Activated CD8-positive, alpha-beta memory T cell treated with anti-CD3 and anti-CD28 coated beads, Interleukin-2, amount 50 U/mL, for 4 hours (primary cell): ENCODE measurements at places on chromosomes 4 and X.

GRCh38 chr4:16262188-16262587, 35.9 kb upstream of the TAPT1 start:
- no peak for DNase-seq

GRCh38 chrX:124925681-124926080, 394.0 kb upstream of the TEX13C start:
- DNase-seq: no peak

DNA sequence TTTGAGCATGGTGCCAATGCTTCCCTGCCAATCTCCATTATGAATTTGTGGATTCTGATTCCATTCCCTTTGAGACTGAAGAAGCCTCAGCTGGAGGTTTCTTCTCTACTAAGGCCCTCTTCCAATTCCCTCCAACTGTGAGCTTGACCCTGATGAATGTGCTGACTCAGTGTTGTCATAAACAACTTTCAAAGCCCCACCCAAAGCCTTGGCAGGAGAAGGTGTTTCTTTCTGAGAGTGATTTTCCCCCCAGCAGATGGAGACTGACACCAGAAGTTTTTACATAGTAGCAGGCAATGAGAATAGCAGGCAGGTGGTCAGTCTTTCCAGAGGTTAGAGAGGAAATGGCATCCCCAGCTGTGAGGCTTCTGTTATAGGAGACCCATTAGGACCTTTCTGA, 53.1 kb downstream of the OCRL start:
- DNase-seq: no peak

- DNase-seq: no peak
Observed at GRCh38 chrX:17839269-17839668, 21.8 kb downstream of the RAI2 start.

- no peak for DNase-seq
Observed at GRCh38 chrX:66221856-66222255, 57.8 kb downstream of the HEPH start.

DNA sequence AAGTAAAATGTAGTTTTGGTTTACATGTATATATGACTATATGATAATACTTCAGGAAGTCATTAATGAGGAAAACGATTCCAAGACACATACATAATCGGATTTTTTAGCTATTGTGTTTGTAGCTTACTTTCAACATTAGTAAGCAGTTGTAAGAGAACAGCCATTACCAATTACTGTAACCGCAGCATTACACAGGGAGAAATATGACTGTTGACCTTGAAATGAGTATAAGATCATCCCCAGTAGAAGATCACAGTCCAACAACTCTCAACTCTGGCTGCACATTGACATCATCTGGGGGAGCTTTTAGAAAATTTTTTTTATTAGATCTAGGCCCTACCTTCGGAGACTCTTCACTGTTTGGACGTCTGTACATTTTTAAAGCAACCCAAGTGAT, 762.0 kb upstream of the MAGEB2 start:
- no peak for DNase-seq

DNA sequence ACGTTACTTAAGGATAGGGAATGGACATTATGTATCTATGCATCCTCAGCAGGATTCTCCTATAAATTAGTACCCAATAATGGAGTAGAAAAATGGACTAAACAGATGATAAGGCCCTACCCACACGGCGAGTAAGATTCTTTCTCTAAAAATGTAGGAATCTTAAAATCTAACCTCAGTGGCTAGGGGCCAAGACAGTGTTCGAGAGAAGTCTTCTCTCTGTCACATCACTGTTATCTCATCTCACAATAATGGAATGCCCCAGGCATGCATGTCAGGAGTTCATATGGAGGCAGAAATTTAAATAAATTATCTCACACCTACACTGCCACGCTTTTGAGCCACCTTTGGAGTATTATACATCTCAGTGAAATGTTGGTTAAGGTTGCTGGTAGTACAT, 132.9 kb downstream of the LDB2 start:
- no peak for DNase-seq

GRCh38 chr4:71210823-71211222, 128.0 kb upstream of the SLC4A4 start:
- no peak for DNase-seq

GRCh38 chr4:185712350-185713024, 99.5 kb downstream of the SORBS2 start:
- DNase-seq: no peak

- DNase-seq: no peak
Observed at GRCh38 chr4:174207367-174207766, 76.1 kb downstream of the FBXO8 start.

- no peak for DNase-seq
Observed at GRCh38 chr4:130359542-130359941, 1263.6 kb downstream of the C4orf33 start.

DNA sequence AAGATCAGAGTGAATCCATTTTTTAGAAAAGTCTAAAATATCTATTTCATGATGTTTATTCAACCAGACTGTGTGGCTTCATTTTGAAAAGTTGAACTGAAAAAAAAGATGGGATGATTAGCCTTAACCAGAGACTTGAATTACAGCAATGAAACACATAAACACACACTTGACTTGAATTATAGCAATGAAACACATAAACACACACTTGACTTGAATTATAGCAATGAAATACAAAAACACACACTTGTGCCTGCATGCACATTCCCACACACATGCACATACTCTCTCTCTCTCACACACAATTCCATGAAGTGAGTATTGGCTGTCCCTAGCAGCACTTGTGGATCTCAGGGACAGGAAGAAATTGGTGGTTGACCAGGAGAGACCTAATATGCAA, 286.8 kb downstream of the USP46 start:
- no peak for DNase-seq

- DNase-seq: no peak
Observed at GRCh38 chr4:87624698-87625097, 16.4 kb downstream of the DSPP start.

DNA sequence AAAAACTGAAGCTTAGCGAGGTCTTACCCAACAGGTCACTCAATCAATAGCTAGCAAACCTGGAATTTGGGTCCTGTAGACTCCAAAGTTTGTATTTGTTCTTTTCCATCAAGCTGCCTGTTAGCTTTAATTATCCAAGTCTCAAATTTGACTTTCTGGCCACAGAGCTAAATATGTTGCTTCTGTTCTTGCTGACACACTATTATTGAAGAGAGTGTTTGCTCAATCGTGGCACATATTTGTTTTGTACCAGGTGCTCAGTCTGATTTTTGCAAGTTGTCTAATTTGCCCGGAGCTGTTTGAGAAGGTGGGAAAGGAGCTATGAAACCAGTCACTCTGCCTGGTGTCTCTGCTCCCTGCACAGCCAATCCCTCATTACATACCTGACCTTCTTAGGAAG, 41.7 kb upstream of the FRMD7 start:
- no peak for DNase-seq

DNA sequence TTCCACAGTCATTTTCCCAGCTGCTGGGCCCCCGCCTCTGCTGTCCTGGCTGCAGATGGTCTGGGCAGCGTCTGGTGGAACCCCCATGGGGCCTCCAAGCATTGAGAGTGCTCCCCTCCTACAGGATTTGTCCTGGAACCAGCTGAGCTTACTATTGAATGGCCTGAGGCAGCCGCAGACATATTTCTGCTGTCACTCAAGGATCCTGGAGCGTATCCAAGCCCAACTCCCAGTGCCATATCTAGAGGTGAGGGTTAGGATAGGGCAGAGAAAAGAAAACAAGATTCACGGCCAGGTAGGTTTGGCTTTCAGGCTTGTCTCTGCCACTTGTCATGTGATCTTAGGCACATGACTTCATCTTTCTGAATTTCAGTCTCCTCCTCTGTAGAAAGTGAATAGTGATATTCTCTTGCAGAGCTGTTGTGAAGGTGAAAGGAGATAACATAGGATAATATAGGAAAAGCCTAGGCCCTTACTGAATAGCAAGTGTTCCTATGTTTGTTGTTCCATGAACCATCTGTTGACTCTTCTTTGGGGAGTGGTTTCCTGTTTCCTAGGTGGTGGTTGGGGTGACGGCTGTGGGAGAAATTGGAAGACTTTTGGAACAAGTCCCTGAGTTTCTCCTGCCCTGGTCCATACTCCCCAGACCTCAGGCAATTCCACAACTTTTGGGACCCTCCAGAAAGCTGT, 52.3 kb downstream of the SEPSECS start:
- DNase-seq: no peak

DNA sequence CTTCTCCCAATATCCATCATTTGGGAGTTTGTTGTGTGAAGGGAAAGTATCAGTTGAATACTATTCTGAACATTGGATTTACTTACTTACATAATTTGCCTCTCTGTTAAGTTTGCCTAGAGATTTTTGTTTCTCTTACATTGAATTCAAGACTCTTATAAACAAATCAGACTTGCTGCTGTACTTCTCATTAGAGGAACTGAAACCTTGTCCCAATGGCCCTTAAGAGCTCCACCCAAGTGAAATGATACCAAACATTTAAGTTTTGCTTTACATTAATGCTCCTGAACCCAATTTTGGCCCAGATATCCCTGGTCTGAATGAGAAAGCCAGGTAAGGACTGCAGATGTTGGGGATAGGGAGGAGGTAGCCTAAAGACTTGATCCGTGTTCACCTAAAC, 32.0 kb downstream of the HAND2 start:
- no peak for DNase-seq

DNA sequence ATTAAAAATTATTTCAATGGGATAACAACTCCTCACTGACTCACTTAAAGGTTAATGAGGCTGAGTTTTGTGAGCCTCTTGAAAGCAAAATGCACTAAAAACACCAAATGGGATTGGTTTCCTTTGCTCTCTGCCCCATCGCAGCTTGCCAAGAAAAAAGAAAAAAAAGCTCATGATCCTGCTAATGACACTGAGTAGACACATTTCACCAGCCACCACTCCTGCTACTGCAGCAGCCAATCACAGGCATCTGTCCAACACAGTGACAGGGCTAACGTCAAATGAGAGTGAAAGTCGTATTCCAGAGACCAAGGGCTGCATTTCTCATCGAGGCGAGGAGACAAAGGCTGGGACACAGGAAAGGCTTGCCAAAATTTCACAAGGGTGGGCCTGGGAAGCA, 5.2 kb downstream of the APBB2 start:
- DNase-seq: no peak

- peak; percentile 51 for DNase-seq
Observed at GRCh38 chr4:2817701-2818350, 24.9 kb downstream of the SH3BP2 start.

GRCh38 chr4:1035510-1035909, 24.1 kb downstream of the FGFRL1 start:
- no peak for DNase-seq

DNA sequence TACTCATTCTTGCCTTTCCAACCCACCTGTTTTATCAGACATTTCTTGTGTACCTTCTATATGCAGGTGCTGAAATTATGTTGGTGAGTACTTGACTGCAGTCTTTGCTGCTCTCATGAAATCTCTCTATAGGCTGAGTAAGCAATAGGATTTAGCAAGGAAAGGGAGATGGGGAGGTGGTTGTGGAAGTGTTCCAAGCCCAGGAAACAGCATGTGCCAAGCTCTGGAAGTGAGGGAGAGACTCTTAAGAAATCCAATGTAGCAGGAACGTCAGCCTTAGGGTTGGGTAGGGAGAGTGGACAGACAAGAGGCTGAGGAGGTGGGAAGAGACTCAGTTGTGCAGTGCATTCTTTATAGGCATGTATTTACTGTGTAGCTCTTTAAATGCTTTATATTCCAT, 5.6 kb downstream of the SEPTIN11 start:
- DNase-seq: no peak

DNA sequence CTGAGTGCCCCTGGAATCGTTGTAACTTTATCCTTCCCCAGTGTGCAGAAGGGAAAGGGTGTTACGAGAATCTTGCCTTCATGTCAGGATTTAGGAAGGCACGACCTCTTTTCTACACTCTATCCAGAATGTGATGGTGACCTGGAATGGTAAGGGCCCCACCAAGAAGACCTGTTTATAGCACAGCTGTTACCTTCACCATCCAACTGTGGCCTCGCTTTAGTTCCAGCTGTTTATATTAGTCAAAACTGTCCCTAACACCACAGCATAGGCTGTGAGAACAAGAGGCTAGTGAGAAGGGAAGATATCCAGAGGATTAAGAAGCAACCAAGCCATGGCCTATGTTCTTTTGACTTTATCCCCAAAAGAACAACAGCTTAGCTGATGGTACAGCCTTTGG, 28.0 kb downstream of the ARX start:
- DNase-seq: no peak

DNA sequence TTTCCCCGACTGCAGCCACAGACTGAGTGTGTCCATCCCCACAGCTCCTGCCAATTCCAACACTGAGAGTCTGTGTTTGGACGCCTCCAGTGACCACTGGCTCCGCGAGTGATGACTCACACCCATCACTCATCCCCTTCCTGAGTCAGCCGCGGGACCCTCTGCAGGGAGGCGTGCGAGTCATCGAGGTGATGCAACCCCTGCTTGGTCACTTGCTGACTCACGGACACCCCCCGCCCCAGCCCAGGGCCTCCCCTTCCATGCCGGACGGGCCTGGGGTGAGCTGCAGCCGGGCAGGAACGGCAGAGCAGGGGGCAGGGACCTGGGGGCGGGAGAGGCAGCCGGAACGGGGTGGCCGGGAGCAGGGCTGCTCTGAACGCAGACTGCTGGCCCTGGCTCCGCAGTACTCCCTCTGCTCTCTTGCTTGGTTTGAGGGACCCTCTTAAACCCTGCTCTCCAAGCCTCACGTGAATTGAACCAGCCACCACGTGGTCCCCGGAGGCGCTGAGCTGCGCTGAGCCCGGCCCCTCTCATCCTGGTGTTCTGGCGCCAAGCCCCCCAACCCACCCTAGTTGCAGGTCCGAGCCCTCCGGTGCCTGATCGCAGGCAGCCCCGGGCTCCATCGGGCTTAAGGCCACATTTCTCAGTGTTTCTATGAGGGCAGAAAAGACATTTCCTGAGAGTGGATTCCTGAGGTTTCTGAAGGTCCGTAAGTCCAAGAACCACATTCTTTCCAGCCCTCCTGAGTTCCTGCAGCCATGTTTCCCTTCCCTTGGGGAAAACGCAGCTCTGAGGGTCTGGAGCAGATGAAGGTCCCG, 32.4 kb downstream of the FGFRL1 start:
- DNase-seq: peak; percentile 37

- no peak for DNase-seq
Observed at GRCh38 chr4:108024878-108025165, 35.1 kb downstream of the HADH start.

- DNase-seq: no peak
Observed at GRCh38 chr4:177455561-177455970, 13.3 kb upstream of the AGA start.

GRCh38 chrX:40176351-40177116, 78.8 kb upstream of the BCOR start:
- DNase-seq: peak; percentile 80

DNA sequence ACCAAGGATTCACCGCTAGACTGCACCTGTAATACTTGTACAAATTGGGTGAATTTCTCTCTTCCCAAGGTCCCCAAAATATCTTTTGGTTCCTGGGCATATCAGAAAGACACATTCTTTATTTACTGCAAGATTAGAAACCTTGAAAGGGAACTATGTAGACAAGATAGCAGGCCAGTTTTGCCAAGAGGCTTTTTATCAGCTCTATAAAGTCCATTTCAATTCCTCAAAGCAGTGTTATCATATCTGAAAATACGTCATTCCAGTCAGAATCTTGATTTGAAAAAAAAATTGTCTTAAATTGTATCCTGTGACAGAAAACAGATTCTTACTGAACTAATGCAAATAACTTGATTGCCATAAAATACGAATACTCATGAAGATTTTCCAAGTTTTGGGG, 37.0 kb upstream of the NSG1 start:
- no peak for DNase-seq

GRCh38 chr4:676871-677235, 2.5 kb downstream of the MYL5 start:
- no peak for DNase-seq

- no peak for DNase-seq
Observed at GRCh38 chr4:78671903-78672815, 104.0 kb upstream of the BMP2K start.

GRCh38 chrX:75278991-75279390, 5.1 kb downstream of the UPRT start:
- DNase-seq: no peak
